ENCODE measurements at places on chromosomes 1 and 21. TPM values are rescaled to one million over a fixed set of nuclear protein-coding genes. Genes with fewer than 3 reads are reported as not detected.

The KAZN gene
- total RNA-seq, result 11.8 TPM

The LRRC53 gene
- not detected for total RNA-seq

The MRPS21 gene
- total RNA-seq, result 49.9 TPM

The C1QB gene
- not detected for total RNA-seq

The SRGAP2 gene
- 227 TPM for total RNA-seq

The SPATA46 gene
- total RNA-seq, result not detected

The RYR2 gene
- not detected for total RNA-seq

The SMCP gene
- not detected for total RNA-seq

The KCTD3 gene
- total RNA-seq, result 36.8 TPM

The OPTC gene
- total RNA-seq, result not detected

The FOXD3 gene
- not detected for total RNA-seq

The HSF2BP gene
- 16.1 TPM for total RNA-seq

The CRP gene
- total RNA-seq, result not detected

The PDE4B gene
- total RNA-seq, result not detected

The KLHDC7A gene
- total RNA-seq, result not detected

The FAAP20 gene
- 22.2 TPM for total RNA-seq

The TRAF5 gene
- total RNA-seq, result 1.2 TPM
